ENCODE measurements at places on chromosomes 2 and 18. TPM values are rescaled to one million over a fixed set of nuclear protein-coding genes. Genes with fewer than 3 reads are reported as not detected.

Gene LRRTM1
- total RNA-seq: not detected

Gene UNC80
- not detected for total RNA-seq

Gene AGXT
- total RNA-seq: not detected

Gene TUBA3D
- total RNA-seq: not detected

Gene MRPL53
- total RNA-seq: 18.8 TPM

Gene NAT8
- not detected for total RNA-seq

Gene MEP1B
- not detected for total RNA-seq

Gene GPR45
- not detected for total RNA-seq

Gene LBH
- 23.0 TPM for total RNA-seq

Gene GREB1L
- 6.0 TPM for total RNA-seq

Gene ERICH2
- total RNA-seq: not detected

Gene HOXD8
- 24.8 TPM for total RNA-seq

Gene SCN9A
- total RNA-seq: 0.96 TPM

Gene FN1
- total RNA-seq: 2,305 TPM

Gene PSD4
- 0.65 TPM for total RNA-seq

Gene SP140
- not detected for total RNA-seq

Gene EVX2
- total RNA-seq: not detected

Gene LOXHD1
- not detected for total RNA-seq

Gene GRHL1
- total RNA-seq: 0.57 TPM

Gene TTC31
- total RNA-seq: 11.1 TPM

Gene TMEM247
- total RNA-seq: not detected

Gene HOXD1
- 16.6 TPM for total RNA-seq

Gene IL36B
- not detected for total RNA-seq

Gene C2orf15
- 0.33 TPM for total RNA-seq

Gene EGR4
- total RNA-seq: not detected

Gene SMCHD1
- 37.9 TPM for total RNA-seq

Gene CCDC68
- total RNA-seq: 1.6 TPM

Gene SPATS2L
- 43.2 TPM for total RNA-seq
